Ureter (tissue), 1 donor: ENCODE measurements at places on chromosomes 12 and 14. TPM values are rescaled to one million over a fixed set of nuclear protein-coding genes. Genes with fewer than 3 reads are reported as not detected.

CIROP gene
- not detected for total RNA-seq

SERPINA3 gene
- total RNA-seq = 106 TPM

HCFC2 gene
- 22.0 TPM for total RNA-seq

GDF3 gene
- not detected for total RNA-seq

SYNE3 gene
- total RNA-seq = 14.4 TPM

STON2 gene
- total RNA-seq = 61.4 TPM

HIP1R gene
- 77.4 TPM for total RNA-seq

SLC5A8 gene
- total RNA-seq = not detected

KRT75 gene
- not detected for total RNA-seq

ASCL1 gene
- total RNA-seq = not detected

AMN gene
- 3.2 TPM for total RNA-seq

FSCB gene
- total RNA-seq = 0.49 TPM

TAS2R8 gene
- not detected for total RNA-seq

SYCP3 gene
- not detected for total RNA-seq

TAS2R19 gene
- 14.2 TPM for total RNA-seq

ZDHHC22 gene
- total RNA-seq = not detected

STK38L gene
- total RNA-seq = 30.4 TPM
